ENCODE measurements at places on chromosomes 11 and 22.
A peak's percentile ranks its signal among the peaks of the same experiment; 100 is the strongest.

GRCh38 chr11:69385832-69386427 is 92.0 kb downstream of the MYEOV start:
- DNase-seq: no peak

DNA sequence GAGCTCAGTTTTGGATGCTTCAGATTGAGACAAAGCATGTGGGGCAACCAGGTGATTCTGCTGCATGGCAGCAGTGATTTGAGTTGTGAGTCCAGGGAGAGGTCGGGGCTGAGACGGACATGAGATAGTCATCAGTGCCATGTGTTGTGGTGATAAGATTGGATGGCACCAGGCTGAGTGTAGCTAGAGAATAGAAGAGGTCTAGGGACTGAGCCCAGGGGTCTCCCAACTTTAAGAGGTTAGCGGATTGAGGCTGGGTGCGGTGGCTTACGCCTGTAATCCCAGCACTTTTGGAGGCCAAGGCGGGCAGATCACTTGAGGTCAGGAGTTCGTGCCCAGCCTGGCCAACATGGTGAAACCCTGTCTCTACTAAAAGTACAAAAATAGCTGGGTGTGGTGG is 6.3 kb upstream of the CTSD start:
- no peak for DNase-seq

DNA sequence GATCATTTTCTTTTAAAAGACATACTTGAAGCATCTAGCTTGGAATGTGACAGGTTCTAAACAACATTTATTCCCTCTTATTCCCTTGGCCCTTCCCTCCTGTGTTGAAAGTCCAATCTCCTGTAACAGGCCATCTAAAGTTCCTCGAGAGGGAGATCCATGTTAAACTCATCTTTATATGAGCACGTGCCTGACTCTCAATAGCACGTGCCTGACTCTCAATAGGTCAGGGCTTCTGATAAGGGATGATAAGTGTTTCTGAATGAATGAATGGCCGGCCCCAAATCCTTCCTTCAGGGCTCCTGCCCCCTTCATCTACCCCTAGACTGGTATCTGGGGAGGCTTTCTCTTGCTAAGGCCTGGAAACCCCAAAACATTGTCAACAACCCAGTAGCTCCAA is 27.2 kb downstream of the RPL27A start:
- DNase-seq: no peak

DNA sequence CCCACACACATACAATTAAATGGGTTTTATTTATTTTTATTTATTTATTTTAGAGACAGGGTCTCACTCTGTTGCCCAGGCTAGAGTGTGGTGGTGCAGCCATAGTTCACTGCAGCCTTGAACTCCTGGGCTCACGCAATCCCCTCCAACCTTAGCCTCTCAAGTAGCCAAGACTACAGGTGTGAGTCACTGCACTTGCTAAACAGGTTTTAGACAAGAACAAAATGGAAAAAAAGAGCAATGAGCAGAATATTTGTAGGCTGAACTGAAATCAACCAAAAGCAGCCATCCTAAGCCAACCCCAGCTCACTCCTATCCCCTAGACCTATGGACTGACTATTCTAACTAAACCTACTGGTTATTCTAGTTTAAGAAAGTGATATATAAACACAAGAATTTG is 37.8 kb downstream of the MRE11 start:
- no peak for DNase-seq

- DNase-seq: no peak
Measured at GRCh38 chr22:27687984-27688545, 113.5 kb downstream of the MN1 start.

- DNase-seq: no peak
Measured at GRCh38 chr22:38465673-38466490, 2.0 kb upstream of the KDELR3 start.

GRCh38 chr11:113591117-113591516 is 115.0 kb downstream of the TMPRSS5 start:
- no peak for DNase-seq

DNA sequence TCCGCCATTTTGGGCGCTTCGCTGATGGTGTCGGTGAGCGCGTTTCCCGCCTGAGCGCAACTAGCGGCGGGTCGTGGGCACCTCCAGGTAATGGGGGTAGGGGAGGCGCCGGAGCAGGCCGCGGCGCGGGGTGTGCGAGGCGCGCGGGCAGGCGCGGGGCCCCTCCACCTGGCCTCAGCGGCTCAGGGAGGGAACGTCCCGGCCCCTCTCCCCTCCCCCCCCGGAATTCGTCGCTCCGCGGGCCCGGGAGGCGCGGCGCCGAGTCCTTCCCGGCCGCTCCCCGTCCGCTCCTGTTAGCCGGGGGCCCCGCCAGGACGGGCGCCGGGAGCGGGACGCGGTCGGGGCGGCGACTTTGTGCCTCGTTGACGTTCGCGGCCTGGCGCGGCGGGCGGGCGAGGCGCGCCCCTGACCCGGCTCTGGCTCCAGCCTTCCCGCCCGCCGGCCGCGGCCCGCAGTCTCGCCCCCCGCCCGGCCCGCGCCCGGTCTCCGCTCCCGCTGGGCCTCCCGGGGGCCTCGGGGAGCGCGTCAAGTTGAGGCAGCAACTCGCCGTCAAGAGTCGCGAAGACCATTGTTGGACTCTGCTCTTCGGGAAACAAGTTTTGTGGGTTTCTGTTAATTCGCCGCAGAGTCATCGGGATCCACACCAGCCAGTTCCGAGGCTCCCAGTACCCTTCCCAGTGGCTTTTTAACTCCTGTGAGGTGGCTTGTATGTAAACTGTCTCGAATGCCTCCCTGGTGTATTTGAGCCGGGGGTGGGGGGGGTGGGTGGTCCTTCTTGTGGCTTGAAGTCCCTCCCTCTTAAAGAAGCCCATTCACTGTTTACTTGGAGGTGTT is at the start of gene PPP6R3:
TSS of gene PPP6R3 (plus strand) at position 12 of the 834 bp plus-strand sequence. CDS start 76,913 bp downstream, outside the sequence.
- DNase-seq: peak; percentile 29

DNA sequence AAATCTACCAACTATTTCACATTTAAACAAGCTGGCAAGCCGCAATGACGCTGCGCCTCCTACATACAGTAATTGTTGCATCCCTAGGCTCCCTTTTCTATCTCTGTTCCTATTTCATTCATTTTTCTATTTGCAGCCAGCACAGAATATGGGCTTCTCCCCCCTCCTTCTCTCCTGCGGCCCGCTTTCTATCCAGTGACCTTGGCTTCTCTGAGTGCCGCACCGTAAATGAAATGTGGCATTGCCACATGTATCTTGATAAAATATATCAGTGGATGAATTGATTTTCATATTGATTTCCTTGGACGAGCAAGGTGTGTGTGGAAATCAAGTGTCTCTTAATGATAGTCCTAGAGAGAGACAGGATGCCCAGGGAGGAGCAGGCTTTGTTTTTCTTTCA is 70.2 kb downstream of the ZBTB16 start:
- DNase-seq: no peak

- no peak for DNase-seq
Measured at GRCh38 chr11:119696378-119697222, 32.4 kb downstream of the NECTIN1 start.

DNA sequence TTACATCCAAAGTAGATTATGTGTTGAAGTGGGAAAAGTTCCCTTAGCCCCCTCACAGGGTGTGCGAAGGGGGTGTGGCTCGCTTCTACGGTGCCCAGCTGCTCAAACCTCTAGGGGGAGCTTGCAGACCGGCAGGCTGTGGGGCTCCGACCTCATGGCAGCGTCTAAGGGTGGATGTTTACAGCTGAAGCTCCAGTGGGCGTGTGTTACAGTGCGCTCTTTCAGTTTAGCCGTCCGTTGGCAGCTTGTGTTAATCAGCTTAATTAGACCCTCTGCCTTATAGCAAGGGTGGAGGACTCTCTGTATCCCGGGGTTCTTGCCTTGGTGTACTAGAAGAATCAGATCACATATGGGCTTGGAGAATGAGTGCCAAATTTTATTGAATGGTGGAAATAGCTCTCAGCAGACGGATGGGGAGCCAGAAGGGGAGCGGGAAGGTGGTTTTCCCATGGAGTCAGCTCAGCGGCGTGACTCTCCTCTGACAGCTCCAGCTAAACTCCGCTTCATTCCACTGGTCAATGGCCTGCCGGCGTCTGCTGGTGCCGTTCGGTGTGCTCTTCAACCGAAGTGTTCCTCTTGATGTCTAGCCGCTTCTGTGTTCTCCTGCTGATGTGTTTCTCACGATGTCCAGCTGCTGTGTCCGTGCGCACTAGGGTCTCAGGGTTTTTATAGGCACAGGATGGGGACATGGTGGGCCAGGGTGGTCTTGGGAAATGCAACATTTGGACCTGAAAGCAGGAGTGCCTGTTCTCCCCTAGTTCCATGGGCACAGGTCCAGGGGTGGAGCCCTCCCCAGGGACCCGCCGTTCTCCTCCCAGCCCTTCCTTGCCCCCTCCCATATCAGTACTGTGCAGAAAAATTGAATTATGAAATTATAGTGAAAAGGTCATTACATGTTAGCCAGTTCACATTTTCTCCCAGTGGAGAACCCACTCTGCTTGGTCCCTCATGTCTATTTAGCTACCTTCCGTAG is 28.6 kb upstream of the OR10G7 start:
- peak; percentile 45 for DNase-seq

DNA sequence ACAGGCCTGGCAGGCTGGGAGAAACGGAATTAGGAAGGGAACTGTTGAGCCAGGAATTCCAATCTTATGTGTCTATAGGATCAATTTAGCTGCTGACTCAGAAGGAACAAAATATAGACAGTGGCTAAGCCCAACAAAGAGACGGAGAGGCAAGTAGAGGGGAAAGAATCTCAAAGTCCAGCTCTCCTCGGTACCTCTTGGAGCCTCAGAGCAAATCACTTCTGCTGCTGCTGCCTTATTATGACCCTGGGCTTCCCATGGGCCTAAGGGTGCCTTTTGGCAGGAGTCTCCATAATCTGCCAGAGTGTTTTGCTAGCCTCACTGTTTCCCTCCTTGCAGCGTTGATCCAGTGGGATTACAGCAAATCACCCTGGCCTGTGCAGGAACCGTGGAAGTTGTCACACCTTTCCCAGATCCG is 31.7 kb downstream of the PAX6 start:
- peak; percentile 62 for DNase-seq

- DNase-seq: no peak
Measured at GRCh38 chr11:114148013-114148382, 88.5 kb downstream of the ZBTB16 start.

GRCh38 chr11:4851033-4851432 is 2.0 kb upstream of the OR51S1 start:
- DNase-seq: no peak

DNA sequence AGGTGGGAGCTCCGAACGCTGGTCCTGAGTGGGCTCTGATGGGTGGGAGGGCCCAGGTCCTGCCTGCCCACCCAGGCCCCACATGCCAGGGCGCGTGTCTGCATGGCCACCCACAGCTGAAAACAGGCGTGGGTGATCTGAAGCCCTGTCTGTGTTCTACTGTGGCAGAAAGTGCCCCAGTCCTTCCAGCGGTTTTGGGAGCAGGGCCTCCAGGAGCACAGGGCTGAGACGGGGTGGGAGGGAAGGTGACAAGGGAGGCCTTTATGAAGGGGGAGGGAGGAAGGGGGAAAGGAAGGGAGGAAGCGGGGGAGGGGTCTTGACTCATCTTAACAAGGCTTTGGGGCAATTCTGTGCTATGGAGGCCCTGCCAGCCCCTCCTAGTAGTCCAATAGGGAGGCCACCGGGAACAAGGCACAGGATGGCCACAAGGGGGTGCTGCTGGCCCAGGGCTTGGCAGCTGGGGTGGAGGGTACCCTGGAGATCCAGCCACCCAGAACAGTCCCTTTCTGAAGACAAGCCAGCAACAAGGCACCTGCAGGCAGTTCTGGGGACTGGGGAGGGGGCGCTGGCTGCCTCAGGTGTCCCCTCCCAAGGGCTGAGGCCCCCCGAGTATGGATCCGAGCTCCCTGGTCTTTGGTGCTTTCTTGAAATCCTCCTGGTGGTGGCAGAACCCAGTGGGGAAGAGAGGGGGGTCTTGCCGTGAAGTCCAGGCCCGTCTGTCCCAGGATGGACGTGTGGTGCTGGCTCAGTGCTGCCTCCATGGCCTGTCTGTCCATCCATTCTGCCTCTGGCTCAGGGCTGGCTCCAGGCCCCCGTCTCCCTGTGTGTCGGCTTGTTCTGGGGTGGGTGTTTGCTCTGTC is 6.3 kb upstream of the FADS3 start:
- DNase-seq: peak; percentile 55

DNA sequence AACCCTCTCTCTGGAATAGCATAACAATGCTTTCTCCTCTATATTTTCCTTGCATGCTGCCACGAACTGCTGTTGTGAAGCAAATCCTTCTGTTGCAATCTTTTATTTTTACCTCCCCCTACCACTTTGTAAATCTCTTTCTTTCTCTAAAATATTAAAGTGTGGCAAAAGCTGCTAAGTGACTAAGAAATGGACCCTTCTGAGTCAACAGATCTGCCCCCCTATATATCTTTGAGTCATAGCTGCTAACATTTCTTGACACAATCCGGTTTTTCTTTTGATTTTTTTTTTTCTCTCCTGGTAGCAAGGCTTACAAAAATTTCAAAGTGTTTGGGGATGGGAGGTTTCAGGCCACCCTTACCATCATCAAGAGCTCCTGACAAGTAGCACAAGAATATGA is 39.0 kb upstream of the KIRREL3 start:
- no peak for DNase-seq

- no peak for DNase-seq
Measured at GRCh38 chr22:46500201-46500600, 37.2 kb downstream of the CELSR1 start.

- DNase-seq: no peak
Measured at GRCh38 chr22:44580176-44581095, 82.4 kb upstream of the RTL6 start.

- no peak for DNase-seq
Measured at GRCh38 chr11:36013950-36014897, 70.4 kb downstream of the LDLRAD3 start.

- no peak for DNase-seq
Measured at GRCh38 chr11:47002390-47002789, 65.8 kb downstream of the CSTPP1 start.

DNA sequence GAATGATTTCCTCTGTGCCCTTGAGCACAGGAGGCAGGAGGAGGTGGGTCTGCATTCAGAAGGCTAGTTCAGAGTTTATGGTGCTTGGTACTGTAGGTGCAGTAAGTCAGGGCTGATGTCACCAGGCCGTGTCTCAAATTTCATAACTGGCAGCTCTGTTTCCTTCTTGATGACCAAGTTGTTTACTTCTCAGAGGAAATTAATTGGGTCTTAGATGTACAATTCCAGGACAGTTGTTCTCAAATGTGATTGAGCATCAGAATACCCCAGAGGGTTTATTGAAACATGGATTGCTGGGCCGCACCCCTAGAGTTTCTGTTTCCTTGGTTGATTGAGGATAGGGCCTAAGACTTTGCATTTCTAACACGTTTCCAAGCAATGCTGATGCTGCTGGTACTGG is 6.2 kb downstream of the AMOTL1 start:
- no peak for DNase-seq

DNA sequence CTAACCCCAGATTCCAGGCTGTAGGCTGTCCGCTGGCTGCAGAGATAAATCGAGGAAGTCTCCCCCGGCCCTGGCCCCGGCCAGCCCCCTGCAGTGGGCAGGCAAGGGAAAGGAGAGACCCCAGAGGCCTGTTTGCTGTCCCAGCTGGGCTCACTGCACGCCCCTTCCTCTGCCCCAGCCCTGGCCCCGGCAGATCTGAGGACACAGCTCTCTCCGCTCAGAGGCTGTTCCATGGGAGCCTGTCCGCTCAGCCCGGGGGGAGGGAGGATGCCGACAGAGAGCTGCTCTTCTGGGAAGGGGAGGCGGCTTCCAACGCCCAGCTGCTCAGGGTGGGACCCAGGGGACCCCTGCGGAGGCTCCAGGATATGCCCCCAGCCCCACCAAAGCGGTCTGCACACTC is 37.7 kb upstream of the H19 start:
- no peak for DNase-seq

GRCh38 chr11:60183591-60184205 is 815 bp upstream of the MS4A6A start:
- DNase-seq: no peak

Data from AG10803 (cell line).